T-helper 22 cell (primary cell): ENCODE measurements at places on chromosomes 2 and 18.

- DNase-seq: no peak
These were observed 78.2 kb upstream of the SLC1A4 start for GRCh38 chr2:64910972-64911433.

GRCh38 chr2:24269265-24269664 lies 91.1 kb downstream of the ITSN2 start:
- DNase-seq: no peak

- no peak for DNase-seq
These were observed 874 bp downstream of the NDUFAF7 start for GRCh38 chr2:37232131-37232933.

- DNase-seq: no peak
These were observed 68.6 kb downstream of the COL6A3 start for GRCh38 chr2:237345411-237345810.

- no peak for DNase-seq
These were observed 49.3 kb downstream of the USP34 start for GRCh38 chr2:61421611-61422010.

GRCh38 chr18:58502628-58503027 lies 126.3 kb downstream of the ALPK2 start:
- no peak for DNase-seq

DNA sequence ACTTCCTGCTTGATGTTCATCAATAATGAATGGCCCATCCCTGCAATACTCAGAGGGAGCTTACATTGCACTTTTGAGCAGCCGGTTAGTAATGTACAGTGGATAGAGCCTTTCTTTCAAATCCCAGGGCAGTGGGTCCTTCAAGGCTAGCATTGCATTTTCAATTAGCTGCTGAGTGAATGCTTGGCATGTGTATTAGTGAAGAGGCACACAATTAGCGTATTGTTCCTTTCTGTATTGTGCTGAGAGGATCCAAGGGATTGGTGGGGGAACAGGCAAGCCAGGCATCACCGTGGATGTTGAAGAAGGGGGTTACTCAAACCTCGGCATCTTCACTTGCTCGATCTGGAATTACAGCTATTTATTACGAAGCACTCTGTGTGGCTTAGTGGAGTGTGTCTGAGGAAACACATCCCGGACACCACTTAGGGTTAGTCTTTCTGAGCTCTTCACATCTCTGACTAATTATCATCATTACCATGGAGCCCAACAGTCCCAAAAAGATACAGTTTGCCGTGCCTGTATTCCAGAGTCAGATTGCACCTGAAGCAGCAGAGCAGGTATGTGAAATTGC lies at the start of gene PPP1R1C:
Gene PPP1R1C (plus strand): TSS at position 222 of the 574 bp plus-strand sequence. CDS start 258 bp downstream, at position 480.
- DNase-seq: no peak

GRCh38 chr2:220165401-220165800 lies 538.0 kb downstream of the SLC4A3 start:
- no peak for DNase-seq

DNA sequence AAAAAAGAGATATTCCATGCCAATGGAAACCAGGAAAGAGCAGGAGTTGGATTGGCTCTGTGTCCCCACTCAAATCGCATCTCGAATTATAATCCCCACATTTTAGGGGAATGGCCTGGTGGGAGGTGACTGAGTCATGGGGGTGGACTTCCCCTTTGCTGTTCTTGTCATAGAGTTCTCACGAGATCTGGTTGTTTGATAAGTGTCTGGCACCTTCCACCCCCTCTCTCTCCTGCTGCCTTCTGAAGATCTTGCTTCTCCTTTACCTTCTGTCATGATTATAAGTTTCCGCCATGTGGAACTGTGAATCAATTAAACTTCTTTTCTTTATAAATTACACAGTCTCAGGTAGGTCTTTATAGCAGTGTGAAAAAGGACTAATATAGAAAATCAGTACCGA lies 355.6 kb downstream of the NBAS start:
- no peak for DNase-seq

DNA sequence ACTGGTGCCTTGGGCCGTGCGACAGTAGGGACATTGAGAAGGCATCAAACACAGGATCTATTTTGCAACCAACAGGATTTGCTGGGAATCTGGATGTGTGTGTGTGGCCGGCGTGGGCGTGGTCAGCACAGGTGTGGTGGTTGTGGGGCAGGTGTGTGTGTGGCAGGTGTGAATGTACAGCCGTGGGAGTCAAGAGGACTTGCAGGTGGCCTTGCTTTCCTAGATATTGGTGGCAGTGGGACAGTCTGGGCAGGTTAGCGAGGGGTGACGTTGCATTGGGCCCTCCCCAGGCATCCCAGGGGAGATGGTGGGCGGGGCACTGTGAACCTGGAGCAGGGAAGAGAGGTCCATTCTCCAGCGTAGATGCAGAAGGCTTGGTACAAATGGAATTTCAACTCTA lies 3.2 kb upstream of the LIMS2 start:
- no peak for DNase-seq

DNA sequence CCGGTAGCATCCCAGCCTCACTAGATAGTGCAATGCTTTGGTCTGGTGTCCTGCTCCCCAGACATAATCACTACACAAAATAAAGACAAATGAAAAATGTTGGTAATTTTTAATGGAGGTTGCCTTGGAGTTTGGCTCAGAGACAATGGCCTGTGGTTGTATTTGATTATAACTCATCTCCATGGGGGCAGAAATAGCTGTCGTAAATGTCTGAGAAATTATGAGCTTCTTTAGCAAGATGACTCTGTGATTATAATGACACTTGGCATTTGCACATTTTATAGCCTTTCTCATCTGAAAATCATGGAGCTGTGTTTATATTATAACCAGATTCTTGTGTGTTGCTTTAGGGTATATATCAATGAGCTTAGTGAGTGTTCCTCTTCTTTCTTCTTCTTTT lies 1779.7 kb upstream of the CELF4 start:
- DNase-seq: no peak

DNA sequence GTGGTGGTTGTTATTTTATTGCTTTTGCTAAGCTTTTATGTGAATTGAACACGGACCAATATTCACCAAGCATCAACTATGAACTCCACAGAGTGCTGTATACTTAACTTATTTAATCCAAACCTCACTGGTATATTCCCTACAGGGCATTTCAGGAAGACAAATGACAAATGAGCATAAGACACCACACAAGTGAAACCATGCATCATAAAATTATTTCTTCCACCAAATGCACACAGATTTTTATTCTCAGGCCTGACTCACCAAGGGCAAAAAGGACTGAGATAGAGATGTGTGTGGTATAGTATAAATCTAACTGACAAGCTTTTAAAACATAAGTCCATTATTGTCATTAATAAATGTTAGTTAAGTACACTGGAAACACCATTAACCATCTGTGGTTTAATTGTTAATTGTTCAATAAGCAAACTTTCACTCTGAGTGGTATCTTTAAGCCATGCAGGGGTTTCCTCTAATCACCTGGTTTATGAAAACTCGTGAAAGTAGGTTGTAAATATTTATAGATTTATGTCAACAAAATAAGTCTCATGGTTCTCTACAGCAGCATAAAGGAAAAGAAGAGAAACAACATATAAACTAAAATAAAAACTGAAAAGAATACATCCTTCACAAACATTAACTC lies 77.6 kb upstream of the CRIM1 start:
- DNase-seq: no peak

DNA sequence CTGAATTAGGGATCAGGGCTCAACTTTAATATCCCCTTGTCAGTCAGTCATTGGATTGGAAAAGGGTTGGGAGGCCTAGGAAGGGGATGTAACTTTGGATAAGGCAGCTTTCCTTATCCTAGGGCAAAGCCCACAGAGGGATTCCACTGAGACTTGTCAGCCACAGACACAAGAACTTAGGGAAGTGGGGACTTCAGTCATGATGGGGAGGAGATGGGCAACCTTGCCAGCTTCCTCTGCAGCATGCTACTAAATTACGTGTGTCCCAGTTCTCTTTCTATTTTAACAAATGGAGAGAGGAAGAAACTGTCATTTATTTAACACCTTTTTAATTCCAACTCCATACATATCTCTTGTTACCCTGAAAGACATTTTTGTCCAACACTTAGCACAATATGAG lies 237.8 kb downstream of the WDR7 start:
- no peak for DNase-seq

DNA sequence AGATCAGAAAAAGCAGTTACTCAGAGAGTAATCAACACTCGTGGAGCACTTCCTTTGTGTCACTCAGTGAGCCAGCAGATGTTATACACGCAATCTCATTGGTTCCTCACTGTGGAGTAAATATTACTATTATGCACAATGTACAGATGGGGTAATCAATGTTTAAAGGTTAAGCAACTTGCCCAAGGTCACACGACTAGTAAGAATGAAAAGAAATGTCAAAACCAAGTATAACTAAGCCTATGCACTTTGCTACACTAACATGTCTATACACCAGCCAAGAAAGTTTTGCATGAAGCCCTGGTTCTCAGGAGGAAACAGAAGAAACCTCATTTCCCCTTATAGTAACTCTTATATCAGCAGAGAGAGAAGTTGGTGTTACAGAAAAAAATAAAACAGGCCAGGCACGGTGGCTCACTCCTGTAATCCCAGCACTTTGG lies 5.4 kb downstream of the METTL21A start:
- no peak for DNase-seq

DNA sequence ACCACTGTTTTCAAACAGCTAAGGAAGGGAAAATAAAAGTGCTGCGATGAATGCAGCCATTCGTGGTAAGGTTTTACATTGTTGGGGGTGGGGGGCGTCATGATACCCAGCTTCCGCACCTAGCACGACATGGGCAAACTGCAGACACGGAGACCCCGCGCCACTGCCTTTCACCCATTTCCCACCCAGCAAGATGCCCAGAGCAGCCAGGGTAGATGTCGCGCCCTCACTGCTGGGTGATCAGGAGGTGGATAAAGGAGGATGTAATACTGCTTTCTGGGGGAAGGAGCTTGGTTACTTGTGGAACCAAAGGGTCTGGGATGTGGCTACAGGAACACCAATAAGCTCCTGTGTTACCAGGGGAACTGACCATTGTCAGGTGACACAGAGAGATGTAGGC lies 138.4 kb downstream of the ZNF516 start:
- no peak for DNase-seq

GRCh38 chr2:105373344-105373781 lies 25.5 kb downstream of the FHL2 start:
- DNase-seq: no peak

- DNase-seq: no peak
These were observed 36.4 kb downstream of the PTGR3 start for GRCh38 chr18:75172299-75173124.

- no peak for DNase-seq
These were observed 129.4 kb upstream of the ATP5MC3 start for GRCh38 chr2:175310813-175311504.

DNA sequence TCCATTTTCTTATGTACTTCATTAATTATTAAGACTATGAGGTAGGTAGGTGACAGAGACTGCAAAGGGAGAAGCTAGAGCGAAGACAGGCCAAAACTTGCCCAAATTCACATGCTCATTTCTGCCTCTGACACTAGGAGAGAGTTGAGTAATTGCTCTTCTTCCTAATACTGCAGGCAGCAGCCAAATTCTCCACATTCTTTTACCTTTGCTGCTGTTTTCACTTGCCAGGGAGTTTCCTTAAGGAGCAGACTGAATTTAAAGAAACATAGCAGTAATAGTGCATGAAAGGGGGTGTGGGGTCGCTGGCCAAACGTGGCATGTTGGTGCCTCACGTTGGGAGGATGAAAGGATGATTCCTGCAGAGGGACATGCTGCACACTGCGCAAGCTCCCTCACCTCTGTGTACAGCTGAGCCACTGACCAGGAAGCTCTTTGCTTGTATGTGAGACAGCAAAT lies 12.3 kb downstream of the CRIM1 start:
- DNase-seq: no peak

DNA sequence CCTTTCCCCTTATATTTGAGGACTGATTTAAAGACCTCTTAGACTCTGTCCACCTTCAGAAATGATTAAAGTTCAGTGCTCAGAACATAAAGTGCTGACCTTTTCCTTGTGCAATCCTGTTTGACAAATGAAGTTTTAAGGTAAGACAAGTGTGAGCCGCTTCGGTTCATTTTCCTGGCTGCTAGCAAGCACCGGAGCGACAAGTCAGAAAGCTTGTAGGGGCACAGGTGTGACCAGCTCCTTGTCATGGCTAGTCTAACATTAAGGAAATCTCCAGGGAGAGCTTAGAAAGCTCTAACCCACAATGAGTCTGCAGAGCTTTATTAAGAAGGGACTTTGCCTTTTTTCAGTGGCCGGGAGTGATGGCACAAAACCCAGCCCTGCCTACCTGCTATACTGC lies 2.3 kb upstream of the NCKAP5 start:
- no peak for DNase-seq

DNA sequence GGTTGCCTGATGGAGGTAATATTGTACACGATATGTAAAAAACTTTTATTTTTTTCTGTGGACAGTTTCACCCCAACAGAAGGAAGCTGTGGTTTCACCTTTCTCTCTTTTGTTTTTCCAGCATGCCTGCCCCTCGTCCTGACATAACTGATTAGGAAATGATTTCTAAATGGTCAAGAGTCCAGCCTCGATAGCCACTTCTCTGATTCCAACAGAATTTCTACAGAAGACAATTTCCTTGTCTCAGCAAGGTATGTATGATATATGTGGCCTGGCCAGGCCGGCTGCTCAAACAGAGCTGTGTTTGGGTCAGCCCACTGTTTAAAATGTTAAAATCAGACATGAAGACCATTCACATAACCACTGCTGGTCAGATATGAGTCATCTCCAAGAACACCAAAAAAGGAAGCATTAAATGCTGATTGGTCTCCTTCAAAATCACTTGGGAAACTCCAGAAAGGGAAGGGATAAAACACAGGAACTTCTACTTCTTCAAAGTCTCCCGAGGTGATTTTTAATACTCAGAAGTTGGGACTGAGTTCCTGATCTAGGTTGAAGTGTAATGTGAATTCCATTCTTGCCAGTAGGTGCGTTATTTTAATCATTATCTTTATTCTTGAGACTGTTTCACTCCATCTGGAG lies 22.3 kb downstream of the ATP8B1 start:
- no peak for DNase-seq

DNA sequence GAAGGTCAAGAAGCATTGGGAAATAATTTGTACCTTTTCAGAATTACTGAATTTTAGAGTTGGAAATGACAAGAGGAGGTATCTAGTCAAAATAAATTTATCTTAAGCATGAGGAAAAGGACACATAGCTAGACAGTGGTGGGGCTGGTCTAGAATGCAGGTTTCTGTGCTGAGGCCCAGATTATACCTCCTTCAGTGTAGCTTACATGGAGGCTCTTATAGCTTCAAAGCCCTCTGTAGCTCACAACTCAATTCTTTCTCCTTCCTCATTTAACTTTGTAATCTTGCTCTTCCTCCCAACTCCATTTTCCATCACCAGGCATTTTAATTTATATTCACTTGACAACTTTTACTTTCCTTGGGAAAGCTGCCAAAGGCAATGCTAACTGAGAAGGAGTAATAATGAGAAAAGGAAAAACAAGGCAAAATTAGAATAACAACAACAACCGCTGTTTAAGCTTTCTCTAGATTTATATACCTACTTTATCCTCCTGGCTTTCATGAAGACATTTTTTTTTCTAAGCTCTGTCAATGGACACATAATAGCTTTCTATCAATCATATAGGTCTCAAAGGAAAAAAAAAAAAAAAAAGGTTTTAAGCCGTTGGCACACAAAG lies 58.5 kb downstream of the CLHC1 start:
- no peak for DNase-seq

- DNase-seq: no peak
These were observed 80.5 kb downstream of the HRH4 start for GRCh38 chr18:24540896-24541295.

- DNase-seq: no peak
These were observed 57.5 kb downstream of the AP1S3 start for GRCh38 chr2:223779877-223780276.
